NCI-H187 treated with DMSO at 0.1 percent for 48 hours (cell line): ENCODE measurements at places on chromosomes 3 and 15.

GRCh38 chr3:182389071-182389815, 404.1 kb upstream of the ATP11B start:
- no peak for DNase-seq

DNA sequence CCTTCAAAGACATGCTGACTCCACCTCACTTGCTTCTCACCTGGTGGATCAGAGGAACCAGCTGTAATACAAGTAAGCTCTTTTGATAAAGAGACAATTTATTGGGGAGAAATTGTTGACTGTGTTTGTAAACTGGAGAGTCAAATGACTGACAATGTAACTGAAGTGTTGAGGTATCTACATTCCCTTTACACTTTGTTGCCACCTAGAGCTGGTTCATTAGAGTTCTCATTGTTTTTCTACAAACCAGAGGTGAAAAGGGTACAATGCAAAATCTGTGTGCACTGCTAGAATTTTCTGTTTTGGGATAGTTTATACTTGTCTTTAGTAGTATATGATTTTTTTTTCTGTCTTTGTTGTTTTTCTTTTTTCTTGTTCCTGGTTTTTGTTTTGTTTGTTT, 8.7 kb upstream of the LRRC58 start:
- no peak for DNase-seq

GRCh38 chr3:135874035-135874434, 91.5 kb upstream of the PPP2R3A start:
- no peak for DNase-seq

- no peak for DNase-seq
Observed at GRCh38 chr3:129543999-129544398, 1.0 kb downstream of the H1-8 start.

DNA sequence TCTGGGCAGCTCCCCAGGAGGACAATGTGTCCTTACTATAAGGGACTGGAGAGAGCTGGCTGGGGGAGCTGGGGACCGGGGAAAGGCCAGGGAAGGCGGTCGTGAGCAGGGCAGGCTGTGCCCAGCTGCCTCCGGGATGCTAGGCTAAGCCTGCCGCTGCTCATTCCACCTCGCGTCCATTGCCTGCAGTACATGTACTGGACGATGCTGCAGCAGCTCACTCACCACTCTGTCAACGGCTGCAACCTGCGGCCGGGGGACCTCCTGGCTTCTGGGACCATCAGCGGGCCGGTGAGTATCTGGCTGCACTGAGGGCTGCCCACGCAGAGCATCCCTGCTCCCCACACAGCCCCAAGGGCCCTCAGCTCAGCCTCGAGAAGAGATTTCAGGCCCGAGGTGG, 27.1 kb downstream of the FAH start:
- DNase-seq = no peak

DNA sequence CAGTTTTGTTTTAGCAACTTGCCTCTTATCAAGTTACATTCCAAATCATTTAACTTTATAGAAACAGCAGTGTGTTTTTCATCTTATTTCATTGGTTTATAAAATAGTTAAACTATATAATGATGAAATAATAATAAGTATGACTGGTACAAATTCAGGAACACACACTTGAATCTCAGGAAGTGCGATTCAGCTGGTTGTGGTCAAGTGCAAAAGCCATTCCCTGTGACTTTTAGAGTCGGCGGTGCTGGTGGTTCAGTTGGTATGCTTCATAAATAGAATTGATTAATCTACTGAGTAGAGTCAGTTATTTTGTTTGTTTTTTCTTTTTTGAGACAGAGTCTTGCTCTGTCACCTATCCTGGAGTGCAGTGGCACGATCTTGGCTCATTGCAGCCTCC, 22.7 kb downstream of the SACM1L start:
- DNase-seq = no peak

DNA sequence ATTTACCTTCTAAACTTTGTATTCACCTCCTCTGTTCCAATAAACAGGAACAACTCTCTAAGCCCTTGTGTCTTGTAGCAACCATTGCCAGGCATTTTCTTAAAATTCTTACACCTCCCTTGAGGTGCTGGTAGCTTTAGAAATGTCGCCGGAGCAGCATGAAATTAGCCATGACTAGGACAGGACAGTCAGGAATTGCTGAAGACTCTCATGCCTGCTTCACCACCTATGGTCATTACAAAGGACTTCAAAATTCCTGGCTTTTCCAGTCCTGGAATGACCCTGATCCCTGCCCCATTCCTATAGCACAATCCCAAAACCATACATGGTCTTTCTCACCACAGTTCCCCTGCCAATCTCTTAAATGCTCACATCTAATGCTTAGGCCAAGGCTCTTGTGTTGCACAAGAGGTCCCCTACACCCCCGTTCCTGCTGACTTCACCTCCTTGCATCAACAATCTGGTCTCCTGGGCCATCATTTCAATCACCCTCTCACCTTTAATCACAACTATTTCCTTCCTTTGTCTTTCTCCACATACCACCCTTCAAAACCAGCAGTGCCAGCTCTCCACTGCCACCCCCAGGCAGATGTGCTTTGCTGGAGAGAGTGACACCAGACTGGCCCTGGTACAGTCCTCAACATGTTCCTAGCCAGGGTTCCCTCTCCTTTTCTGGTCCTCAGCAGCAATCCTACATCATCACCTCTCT, 113.2 kb upstream of the TJP1 start:
- no peak for DNase-seq

- no peak for DNase-seq
Observed at GRCh38 chr15:64748251-64748650, 27.1 kb downstream of the RBPMS2 start.

GRCh38 chr15:68399096-68400065, 32.6 kb downstream of the ITGA11 start:
- DNase-seq = no peak

GRCh38 chr15:101028772-101029438, 109.7 kb downstream of the LRRK1 start:
- DNase-seq = no peak

DNA sequence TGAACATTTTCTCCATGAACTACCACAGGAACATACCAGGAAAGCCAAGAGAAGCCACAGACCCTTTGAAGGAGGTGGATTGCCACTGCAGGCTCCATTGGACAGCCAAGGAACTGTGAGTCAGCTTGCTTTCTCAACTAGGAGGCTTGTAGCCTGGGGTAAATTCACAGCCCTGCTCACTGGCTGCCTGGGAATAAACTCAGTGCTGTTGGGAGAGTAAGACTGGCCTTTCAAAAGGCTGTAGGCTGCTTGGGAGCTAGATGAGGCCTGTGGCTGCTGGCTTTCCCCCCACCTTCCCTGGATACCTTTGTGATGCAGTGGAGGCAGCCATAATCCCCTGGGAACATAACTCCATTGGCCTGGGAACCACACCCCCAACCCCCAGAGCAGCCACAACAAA, 223.5 kb upstream of the RBMS3 start:
- no peak for DNase-seq

GRCh38 chr15:60044636-60045270, 40.6 kb downstream of the FOXB1 start:
- DNase-seq = no peak

GRCh38 chr3:187290503-187290902, 1.0 kb downstream of the MASP1 start:
- DNase-seq = no peak

DNA sequence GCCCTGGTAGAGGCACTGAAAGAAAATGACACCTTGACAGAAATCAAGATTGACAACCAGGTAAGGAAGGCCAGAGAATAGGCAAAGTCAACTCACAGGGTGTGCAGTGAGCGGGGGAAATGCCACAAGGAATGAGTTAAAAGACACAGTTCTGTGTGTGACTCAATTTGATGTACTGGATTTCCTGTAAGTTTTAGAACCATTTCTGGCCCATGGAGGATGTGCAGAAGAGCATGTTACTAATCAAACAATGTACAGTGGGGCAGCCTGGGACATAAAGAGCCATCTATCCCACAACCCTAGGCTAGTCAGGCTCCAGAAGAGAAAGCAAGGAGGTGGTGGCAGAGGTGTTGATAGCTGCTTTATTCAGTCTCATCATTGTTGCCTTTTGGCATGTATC, 31.2 kb upstream of the TMOD3 start:
- no peak for DNase-seq

DNA sequence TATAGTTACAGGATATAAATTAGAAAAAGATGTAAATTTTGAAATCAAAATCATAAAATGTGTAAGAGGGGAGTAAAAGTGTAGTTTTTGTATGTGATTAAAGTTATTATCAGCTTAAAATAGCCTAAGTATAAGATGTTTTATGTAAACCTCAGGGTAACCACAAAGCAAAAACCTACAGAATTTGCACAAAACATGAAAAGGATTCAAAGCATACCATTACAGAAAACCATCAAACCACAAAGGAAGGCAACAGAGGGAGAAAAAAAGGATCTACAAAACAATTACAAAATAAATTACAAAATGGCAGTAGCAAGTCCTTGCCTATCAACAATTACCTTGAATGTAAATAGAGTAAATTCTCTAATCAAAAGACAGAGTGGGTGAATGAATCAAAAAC, 36.7 kb upstream of the MYLK start:
- no peak for DNase-seq

- DNase-seq = no peak
Observed at GRCh38 chr15:34038023-34038870, 757 bp downstream of the AVEN start.

DNA sequence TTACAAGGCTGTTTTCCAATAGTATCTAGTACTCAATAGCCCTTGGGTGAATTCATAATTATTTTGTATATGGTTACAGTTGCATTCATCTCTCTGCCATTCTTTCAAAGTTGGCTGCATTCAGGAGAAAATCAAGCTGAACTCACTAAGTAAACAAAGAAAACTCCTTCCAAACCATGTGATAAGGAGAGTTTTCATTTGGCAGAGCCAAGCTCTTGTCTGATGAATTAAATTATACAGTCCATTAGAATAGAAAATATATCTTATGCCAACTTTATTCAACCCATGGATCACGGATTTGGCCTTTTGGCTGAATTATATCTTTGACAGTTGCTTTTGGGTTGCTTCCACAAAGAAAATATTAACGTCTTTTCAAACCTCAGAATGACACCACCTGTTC, 272.3 kb upstream of the ROBO1 start:
- DNase-seq = no peak

DNA sequence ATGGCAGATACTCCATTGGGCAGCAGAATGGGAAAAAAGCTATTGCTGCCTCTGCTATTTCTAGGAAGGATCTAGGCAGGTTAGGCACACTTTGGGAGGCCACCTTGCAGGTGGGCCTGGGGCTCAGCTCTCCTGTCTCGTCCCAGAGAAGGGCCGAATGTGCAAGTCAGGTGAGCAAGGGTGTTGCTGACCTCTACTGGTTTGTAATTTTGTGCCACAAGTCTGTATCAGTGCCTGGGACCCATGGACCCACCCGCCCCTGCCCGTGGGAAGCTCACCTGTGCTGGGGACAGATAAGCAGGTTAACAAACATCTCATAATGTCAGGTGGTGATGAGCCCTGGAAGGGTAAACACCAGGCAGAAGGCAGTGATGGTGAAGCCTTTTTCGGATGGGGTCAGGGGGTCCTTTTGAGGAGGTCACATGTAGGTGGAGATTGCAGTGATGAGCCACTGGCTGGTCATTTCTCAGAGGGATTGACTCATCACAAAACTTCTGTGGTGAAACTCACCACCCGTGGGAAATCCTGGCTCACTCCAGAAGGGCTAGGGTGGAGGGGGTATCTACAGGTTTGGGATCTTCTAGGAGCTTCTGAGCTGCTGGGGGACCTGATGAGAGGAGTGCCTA, 161.3 kb downstream of the KLF13 start:
- no peak for DNase-seq

GRCh38 chr3:107367353-107367752, 9.9 kb upstream of the CCDC54 start:
- no peak for DNase-seq

DNA sequence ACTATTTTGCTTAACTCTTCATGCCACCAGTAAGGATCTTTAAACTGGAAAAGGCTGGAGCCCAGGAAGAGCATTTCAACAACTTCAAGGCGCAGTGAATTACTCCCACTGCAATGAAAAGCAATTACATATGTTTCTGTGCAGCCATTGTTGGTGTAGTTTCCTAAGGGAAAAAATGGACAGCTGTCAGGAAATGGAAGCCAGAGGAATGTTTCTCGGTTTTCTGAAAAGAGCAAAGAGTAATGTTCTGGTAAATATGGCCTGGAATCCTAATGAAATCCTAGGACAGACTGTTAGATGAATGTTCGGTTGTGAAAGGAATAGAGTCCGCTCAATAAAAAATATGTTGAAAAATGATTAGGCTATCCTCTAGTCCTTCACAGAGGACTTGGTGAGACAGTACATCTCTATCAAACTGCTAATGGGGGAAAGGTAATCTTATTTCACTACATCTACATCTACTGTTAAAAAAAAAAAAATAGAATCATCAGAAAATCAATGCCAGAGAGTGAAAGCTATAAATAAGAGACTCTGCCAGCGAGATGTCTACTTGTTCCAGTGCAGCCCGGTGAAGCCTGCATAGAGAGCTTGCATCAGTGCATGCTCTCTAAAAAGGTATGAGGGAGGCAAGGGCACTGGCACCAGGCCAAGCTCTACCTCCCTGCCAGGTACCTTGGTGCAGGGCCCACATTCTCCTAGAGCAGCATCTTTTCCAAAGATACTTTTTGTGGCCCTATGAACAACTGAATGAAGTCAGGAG, 68.2 kb upstream of the TJP1 start:
- no peak for DNase-seq

DNA sequence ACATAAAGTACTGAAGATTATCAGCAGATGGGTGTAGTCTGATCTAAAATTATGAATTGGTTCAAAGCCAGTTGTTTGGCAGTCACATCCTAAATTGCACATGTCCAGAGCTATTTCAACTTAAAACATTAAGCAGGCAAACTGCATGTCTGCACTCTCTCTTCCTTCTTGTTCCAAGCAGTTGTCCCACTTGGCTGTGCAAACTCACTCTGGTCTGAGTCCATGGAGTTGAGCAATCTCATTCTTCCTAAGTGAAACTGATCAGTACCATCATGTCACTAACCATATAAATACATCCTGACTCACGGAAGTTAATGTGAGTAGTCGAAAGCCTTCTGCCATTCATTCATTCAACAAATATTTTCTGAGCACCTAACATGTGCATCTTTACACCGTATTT, 353.0 kb downstream of the ROBO1 start:
- no peak for DNase-seq
